ENCODE measurements at places on chromosomes 13 and 19.

GRCh38 chr13:88585861-88586260 is 914.7 kb downstream of the SLITRK5 start:
- H3K4me1 ChIP-seq = no peaks in the 10 kb centered on the region
- no peak for DNase-seq
- no peaks in the 10 kb centered on the region for H3K36me3 ChIP-seq
- no peak overlapping the region for H3K27ac ChIP-seq
- no peak overlapping the region for H3K4me3 ChIP-seq
- H3K27me3 ChIP-seq = no peaks in the 10 kb centered on the region

GRCh38 chr13:23899555-23899954 is 2.3 kb upstream of the C1QTNF9B start:
- no peak overlapping the region for H3K4me3 ChIP-seq
- H3K27me3 ChIP-seq = peaks cover 31% of the 10 kb centered on the region
- H3K27ac ChIP-seq = no peak overlapping the region
- peaks cover 14% of the 10 kb centered on the region for H3K4me1 ChIP-seq
- peak; percentile 30 for DNase-seq
- no peaks in the 10 kb centered on the region for H3K36me3 ChIP-seq

- no peak overlapping the region for H3K4me3 ChIP-seq
- H3K27ac ChIP-seq = no peak overlapping the region
- H3K27me3 ChIP-seq = no peaks in the 10 kb centered on the region
- H3K4me1 ChIP-seq = peaks cover 5% of the 10 kb centered on the region
Observed at GRCh38 chr13:59229861-59230260, 933.9 kb downstream of the DIAPH3 start.

GRCh38 chr13:29948244-29948643 is 97.8 kb upstream of the UBL3 start:
- no peak overlapping the region for H3K27ac ChIP-seq
- peaks cover 6% of the 10 kb centered on the region for H3K4me1 ChIP-seq
- H3K4me3 ChIP-seq = no peak overlapping the region

DNA sequence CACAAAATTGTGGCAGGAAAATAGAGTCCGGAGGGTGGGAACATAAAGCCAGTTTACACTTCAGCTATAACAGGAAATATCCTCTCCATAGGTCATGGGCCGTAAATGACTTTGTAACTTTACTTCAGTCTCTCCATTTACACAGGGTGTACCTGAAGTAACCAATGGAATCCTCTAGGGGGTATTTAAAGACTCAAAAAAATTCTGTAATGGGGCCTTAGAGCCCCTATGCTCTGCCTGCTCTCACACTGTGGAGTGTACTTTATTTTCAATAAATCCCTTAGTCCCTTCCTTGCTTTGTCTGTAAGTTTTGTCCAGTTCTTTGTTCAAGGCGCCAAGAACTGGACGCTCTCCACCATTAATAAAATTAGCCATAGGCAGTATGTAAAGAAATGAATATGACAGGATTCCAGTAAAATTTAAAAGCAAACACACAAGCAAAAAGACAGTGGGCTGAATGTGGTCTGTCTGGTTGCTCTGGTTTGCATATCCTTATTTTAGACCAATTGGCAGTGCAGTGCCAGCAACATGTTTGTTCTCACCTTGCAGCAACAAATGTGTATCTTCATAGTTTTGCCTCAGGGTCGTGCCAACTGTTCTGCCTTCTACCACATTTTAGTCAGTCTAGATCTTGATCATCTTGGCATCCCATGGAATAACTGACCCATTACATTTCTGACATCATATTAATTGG is 801.5 kb upstream of the SPRY2 start:
- no peaks in the 10 kb centered on the region for H3K4me1 ChIP-seq
- H3K27me3 ChIP-seq = no peaks in the 10 kb centered on the region
- no peaks in the 10 kb centered on the region for H3K36me3 ChIP-seq
- no peak for DNase-seq
- no peak overlapping the region for H3K27ac ChIP-seq
- no peak overlapping the region for H3K4me3 ChIP-seq

DNA sequence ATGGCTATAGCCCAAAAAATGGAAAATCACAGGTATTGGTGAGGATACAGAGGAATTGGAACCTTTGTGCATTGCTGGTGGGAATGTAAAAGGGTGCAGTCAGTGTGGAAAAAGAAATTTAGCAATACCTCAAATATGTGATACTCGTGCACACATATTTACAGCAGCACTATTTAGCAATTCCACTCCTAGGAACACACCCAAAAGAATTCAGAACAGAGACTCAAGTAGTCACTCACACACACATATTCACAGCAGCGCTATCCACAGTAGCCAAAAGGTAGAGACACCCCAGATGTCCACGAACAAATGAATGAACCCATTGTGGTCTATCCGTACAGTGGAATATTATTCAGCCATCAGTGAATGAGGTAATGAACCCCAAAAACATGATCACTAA is 114.0 kb downstream of the COL4A2 start:
- peaks cover 78% of the 10 kb centered on the region for H3K27me3 ChIP-seq
- no peak overlapping the region for H3K4me3 ChIP-seq
- no peak overlapping the region for H3K27ac ChIP-seq
- H3K4me1 ChIP-seq = peaks cover 15% of the 10 kb centered on the region
- no peaks in the 10 kb centered on the region for H3K36me3 ChIP-seq

DNA sequence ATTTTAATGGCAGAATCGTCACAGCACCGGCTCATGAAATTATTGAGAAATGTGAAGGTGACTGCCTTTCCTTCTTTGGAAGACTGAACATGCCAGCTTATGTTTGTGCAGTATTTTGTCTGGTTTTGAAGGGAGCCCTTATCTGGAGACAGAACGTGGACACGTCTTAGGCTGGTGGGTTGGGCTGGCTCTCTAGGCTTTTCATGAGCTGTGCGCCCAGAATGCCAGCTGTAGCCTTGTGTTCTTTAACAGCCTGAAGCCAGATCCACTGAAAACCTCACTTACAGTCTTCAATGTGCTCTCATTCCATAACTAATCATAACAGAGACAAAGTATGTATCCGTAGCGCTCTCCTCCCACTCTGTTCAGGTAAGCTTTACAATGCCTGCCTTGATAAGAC is 184.4 kb upstream of the HTR2A start:
- H3K27ac ChIP-seq = no peak overlapping the region
- H3K27me3 ChIP-seq = no peaks in the 10 kb centered on the region
- H3K4me3 ChIP-seq = no peak overlapping the region
- no peak for DNase-seq
- H3K36me3 ChIP-seq = no peaks in the 10 kb centered on the region

DNA sequence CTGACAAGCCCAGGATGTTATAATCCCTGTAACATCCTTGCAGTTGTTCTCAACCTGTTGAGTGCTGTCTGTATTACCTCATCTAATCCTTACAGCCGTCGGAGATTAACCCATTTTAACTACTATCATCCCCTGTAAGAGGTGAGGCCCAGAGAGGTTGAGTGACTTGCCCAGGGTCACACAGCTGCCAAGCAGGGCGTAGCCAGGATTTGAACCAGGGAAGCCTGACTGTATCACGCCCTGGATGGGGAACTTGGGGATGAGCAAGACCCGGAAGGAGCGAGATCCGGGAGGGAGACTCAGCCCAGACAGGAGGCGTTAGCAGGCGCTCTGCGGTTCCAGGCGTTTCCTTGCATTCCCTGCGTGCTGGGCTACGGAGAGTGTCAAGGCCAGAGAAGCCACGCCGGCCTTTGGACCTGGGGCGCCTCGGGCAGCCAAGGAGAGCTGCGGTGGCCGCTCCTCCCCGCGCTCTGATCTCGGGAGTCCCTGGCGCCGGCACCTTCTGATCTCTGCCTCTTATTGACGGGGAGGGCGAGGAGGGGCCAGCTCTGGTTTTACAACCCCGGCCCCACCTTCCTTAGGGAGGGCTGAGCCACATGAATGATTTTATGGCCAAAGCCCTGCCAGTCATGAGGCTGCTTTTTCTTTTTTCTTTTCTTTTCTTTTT is 6.2 kb downstream of the SULT2B1 start:
- no peaks in the 10 kb centered on the region for H3K27me3 ChIP-seq
- H3K27ac ChIP-seq = no peak overlapping the region
- no peak for DNase-seq
- no peaks in the 10 kb centered on the region for H3K36me3 ChIP-seq
- no peak overlapping the region for H3K4me3 ChIP-seq

- no peaks in the 10 kb centered on the region for H3K36me3 ChIP-seq
- peaks cover 1% of the 10 kb centered on the region for H3K4me1 ChIP-seq
- peaks cover 15% of the 10 kb centered on the region for H3K27me3 ChIP-seq
- no peak overlapping the region for H3K27ac ChIP-seq
- H3K4me3 ChIP-seq = no peak overlapping the region
Observed at GRCh38 chr13:77919246-77919920, 752 bp upstream of the EDNRB start.

DNA sequence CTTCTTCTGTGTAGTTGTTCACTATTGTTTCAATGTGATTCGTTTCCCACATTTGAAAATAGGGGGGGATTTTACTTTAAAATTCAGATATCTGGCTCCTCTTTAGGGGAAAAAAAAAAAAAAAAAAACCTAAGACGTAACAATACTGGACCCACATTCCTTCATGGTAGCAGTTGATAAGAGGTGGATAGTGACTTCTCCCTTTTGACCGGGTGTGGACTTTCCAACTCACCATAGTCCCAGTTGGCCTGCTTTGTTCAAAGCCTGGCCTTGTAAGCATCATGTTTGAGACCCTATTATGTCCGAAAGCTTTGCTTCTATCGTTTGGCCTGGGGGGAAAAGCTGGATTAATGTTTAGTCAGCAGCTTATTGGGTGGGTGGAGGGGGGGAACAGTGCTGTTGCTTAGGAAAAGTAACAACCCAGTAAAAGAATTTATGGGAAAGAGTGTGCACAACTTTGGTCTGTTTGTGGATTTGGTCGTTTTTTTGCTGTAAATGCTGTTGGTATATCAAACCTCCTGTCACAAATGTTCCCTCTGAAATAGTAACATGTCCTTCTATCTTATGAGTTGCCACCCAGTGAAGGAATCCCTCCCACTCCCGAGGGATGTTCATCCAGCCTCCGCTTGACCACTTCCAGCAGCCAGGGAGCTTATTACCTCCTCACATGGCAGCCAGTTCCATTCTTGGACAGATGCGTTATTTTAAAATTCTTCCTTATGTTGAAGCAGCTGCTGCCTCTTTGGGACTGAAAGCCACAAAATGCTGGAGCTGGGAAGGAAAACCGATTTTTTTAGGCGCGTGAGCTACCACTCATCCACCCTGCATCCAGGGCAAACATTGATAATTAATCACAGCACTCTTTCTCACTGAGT is 10.4 kb downstream of the SAMD4B start:
- H3K4me3 ChIP-seq = no peak overlapping the region
- peaks cover 44% of the 10 kb centered on the region for H3K36me3 ChIP-seq
- DNase-seq = no peak
- H3K4me1 ChIP-seq = peaks cover 22% of the 10 kb centered on the region
- H3K27me3 ChIP-seq = no peaks in the 10 kb centered on the region

- H3K27me3 ChIP-seq = no peaks in the 10 kb centered on the region
- DNase-seq = no peak
- no peaks in the 10 kb centered on the region for H3K4me1 ChIP-seq
- no peak overlapping the region for H3K27ac ChIP-seq
- H3K4me3 ChIP-seq = no peak overlapping the region
Observed at GRCh38 chr13:109983447-109983846, 197.1 kb upstream of the IRS2 start.

DNA sequence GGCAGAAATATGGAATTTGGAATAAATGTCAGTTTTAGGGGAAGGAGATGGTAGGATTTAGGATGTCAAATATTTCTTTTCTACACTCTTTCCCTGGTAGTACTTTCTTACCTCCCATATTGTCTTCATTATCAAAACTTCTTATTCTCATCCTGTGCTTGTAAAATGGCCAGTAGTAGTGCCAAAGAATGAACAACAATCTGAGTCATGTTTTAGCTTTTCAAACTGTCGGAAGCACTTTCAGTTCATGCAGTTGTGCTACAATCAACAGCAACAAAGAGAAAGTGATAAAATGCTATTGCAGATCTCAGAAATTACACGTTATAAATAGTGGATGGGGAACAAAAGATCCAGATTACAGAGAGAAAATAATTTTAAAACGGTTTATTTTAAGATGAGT is 193.7 kb upstream of the RXFP2 start:
- H3K4me3 ChIP-seq = no peak overlapping the region
- H3K4me1 ChIP-seq = no peaks in the 10 kb centered on the region
- no peak for DNase-seq
- no peaks in the 10 kb centered on the region for H3K27me3 ChIP-seq

GRCh38 chr19:45419396-45419795 is 4.3 kb downstream of the ERCC1 start:
- peak; percentile 56 for DNase-seq
- peak overlapping the region; percentile 88 for H3K27ac ChIP-seq
- H3K4me3 ChIP-seq = peak overlapping the region; percentile 62
- peaks cover 41% of the 10 kb centered on the region for H3K36me3 ChIP-seq

- no peak for DNase-seq
- H3K4me3 ChIP-seq = no peak overlapping the region
- H3K27ac ChIP-seq = no peak overlapping the region
- no peaks in the 10 kb centered on the region for H3K27me3 ChIP-seq
- H3K36me3 ChIP-seq = peaks cover 28% of the 10 kb centered on the region
Observed at GRCh38 chr19:36111200-36111539, 227 bp downstream of the OVOL3 start.

DNA sequence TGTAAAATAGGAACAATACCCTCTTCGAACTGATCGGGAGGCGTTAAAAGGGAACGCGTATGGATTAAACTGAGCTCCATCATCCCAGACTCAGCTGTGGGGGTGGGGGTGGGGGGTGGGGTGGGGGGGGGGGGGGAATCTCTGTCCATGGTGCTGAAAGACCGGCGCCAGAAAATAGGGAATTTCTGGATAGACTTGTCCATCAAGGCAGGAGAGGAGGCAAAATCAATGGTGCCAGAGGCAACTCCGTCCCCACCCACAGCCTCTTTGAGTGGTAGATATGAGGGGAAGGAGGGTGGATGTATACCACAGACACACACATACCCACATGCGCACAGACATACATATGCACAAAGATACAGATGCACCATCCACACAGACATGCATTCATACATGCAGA is 37.4 kb downstream of the ZNF787 start:
- peaks cover 4% of the 10 kb centered on the region for H3K27me3 ChIP-seq

DNA sequence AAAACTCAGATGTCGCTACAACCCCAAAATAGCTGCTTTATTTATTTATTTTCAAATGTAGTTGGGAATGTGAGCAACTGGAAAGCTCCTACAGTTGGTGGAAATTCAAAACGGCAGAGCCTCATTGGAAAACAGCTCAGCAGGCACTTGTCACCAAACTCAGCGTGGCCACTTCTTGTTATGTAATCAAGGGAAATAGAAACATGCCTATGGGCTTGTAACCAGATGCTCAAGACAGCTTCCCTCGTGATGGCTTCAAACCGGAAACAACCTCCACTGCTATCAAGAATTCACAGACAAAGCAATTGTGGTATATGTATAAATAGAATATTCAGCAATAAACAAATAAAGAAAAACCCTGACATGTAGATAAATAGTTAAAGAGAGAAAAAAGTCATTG is 627.8 kb upstream of the SLC10A2 start:
- no peaks in the 10 kb centered on the region for H3K27me3 ChIP-seq
- no peaks in the 10 kb centered on the region for H3K4me1 ChIP-seq
- no peak for DNase-seq
- H3K36me3 ChIP-seq = no peaks in the 10 kb centered on the region
- no peak overlapping the region for H3K27ac ChIP-seq

DNA sequence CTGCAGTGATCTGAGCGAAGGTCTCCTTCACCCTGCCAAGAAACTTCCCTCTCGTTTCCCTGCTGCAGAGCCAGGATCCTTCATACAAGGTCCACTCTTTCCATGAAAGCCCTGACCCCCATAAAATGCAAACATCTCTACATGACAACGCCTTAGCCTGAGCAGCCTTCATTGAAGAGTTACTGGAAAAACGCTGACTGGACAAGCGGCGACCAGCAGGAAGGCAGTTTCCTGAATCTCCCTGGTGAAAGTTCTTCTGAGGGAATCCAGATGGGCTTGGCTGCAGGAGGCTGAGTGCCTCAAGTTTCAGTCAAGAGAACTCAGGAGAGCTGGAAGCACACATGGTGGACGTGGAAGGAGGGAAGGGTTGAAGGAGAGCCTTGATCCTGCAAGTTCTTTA is 17.7 kb downstream of the GSX1 start:
- no peaks in the 10 kb centered on the region for H3K36me3 ChIP-seq
- H3K27me3 ChIP-seq = peaks cover 31% of the 10 kb centered on the region
- no peak for DNase-seq
- no peak overlapping the region for H3K27ac ChIP-seq
